ENCODE measurements at places on chromosomes 13 and 19.

GRCh38 chr19:19051478-19052213 is 12.1 kb upstream of the SLC25A42 start:
- DNase-seq, result no peak

DNA sequence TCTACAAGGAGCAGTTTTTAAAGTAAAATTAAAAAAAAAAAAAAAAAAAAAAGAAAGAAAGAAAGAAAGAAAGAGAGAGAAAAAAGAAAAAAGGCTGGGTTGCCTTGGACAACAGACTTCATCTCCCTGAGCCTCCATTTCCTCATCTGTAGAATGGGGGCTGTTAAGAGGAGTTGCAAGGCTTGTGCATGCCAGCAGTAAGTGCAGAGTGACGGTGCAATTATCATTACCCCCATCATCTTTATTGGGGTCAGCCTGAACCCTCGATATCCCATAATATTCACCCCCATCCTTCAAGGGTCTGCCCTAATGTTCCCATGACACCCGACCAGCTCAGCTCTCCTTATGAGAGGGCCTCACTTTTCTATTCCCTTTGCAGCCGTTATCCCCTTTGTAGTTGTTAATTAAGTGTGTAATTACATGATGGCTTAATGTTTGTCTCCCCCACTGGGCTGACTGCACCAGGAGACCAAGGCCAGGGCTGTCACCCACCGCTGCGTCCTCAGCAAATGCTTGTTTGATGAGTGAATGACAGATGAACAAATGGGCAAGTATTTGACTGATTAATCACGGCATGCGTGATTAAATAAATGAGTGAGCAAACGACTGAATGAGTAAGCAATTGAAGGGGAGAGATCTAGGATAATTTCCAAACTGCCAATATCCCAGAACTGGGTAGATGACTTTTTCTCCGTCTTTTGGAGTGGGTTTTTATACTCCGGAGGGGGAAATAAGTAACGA is 10.1 kb downstream of the FOSB start:
- no peak for DNase-seq

DNA sequence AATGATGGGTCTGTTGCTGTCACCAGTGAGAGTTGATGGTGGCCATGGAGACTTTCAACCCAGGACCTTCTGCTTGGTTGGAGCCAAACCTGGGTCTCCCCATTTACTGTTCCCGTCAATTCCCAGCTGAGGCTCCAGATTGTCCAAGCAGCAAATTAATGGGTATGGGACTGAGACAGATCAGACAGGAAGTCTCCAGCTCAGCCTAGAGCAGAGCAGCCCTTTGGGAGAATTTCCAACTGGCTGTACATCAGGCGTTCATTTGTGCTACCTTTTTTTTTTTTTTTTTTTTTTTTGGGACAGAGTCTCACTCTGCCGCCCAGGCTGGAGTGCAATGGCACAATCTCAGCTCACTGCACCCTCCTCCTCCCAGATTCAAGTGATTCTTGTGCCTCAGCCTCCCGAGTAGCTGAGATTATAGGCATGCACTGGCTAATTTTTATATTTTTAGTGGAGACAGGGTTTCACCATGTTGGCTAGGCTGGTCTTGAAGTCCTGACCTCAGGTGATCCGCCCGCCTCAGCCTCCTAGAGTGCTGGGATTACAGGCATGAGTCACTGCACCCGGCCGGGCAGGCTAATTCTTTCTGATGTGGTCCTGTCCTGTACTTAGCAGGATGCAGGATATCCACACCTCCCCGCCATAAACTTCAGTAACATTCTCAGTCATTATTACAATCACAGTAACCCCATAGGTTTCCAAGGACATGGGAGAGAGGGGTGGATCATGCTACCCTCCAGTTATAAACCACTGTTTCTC is 9.3 kb downstream of the MAP3K10 start:
- DNase-seq, result no peak

DNA sequence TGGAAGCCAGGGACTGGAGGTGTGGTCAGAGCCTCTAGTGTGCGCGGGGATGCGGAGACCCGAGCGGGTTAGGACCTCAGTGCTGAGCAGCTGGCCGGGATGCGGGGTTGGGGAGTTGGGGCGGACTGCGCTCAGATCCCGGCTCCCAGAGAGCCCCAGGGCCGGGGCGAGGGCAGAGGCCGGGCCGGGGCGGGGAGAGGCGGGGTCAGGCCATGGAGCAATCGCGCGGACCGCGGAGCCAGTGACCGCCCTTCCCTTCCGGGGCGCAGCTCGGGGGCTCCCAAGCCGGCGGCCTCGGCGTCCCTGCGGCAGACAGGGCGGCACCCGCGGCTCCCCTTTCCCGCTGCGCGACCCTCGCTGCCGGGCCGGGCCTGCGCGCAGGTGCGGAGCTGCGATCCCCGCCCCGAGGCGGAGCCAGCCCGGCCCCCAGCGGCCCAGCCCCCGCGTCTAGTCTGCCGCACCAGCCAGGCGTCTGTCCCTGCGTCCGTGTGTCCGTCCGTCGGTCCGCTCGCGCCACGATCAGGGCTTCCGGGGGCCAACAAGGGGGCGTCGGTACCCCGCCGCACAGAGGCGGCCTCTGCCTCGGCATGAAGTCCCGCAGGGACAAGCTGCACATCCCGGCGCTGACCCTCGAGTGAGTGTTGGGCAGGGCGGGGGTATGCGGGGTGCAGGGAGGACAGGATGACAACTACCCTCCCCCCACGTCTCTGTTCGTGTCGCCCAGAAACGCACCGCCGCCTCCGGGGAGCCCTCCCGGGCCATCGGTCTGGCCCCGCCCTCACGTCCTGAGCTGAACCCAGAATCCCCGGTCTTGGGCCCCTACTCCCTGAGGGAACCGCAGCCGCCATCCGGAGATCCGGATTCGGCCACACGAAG is 12.4 kb downstream of the MAST3 start:
- DNase-seq, result no peak

DNA sequence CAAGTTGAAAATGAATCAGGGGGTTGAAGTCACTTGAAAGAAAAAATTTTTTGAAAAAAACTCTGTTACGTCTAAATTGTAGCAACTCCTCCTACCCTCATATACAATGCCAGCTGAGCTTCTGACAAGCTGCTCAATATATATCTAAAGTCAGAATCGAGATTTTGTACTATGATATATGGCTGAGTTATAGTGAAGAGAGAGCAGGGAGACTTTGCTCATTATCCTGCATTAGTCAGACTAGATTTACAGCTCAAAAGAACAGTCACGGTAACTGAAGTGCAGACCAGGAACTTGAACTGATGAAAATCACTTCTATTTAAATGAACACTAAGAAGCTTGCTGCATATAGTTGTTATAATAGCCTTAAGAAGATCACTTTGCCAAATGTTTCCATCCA is 153.1 kb downstream of the LACC1 start:
- no peak for DNase-seq

DNA sequence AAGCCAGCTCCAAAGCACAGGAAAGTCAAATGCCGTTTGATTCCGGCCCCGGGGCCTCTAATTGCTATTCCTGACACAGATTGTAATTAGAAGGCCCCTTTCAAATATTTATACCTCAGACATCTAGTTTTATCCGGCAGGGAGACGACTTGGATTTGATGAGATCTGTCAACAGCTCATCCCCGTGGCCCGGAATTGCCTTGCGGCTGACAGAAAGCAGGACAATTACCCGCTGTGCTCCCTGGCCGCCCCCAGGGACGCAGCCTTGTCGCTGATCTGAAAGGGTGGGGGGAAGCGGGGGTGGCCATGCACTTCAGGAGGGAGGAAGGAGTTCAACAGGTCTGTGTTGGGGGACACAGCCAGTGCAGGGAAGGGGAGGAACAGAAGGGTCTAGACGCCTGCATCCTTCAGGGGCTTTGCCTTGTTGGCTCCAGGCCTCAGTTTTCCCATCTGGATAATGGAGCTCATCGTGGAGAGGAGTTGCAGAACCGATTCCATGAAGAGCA is 1.8 kb upstream of the SHD start:
- no peak for DNase-seq

DNA sequence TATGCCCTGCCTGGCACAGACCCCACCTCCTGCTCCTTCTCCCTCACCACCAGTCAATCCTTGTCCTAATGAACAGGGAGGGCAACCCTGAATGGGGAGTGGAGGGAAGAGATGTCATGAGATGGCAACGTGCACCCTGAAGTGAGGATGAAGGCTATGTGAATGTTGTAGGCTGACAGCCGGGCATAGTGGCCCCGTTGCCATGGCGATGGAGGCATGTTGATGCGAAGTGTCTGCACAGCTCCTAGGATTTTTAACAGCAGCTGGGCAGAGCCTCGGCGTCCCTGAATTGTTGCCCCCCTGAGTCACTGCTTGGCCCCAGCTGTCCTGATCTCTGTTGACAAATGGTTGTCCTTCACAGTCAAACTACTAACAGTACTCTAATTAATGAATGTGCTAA is 4.8 kb upstream of the ALOX5AP start:
- no peak for DNase-seq

DNA sequence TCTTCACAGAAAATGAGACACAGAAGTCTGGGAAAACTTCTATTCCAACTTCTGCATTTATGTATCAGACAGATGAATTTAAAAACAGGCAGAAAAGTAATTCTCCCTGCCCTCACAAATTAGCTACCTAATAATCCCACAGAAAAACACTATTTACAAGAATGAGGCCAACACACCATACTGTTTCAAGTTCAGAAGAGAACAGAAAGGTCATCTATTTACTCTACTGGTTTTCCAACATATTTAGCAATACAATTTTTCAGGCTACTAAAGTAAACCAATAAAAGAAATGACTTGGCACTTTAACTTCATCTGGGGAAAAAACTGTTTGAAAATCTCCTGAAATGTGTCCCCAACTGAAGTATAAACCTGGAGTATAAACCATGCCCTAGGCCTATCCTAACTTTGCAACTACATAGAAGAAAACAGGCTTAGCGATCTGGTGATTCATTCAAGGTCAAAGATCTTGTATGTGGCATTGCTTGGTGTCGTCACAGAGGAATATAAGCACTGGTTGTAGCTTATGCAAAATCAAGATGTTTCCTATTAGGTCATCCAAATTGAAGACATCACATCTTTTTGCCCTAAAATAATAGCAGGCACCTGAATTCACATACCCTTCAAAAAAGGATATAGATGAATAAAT is 20.1 kb upstream of the EBPL start:
- DNase-seq, result no peak

GRCh38 chr13:72316716-72317115 is 410.7 kb downstream of the MZT1 start:
- no peak for DNase-seq

GRCh38 chr19:8566855-8567254 is 10.4 kb downstream of the MYO1F start:
- no peak for DNase-seq

GRCh38 chr19:10636304-10636972 is 11.1 kb downstream of the SLC44A2 start:
- DNase-seq, result no peak

GRCh38 chr19:28403690-28404089 is 809.3 kb downstream of the UQCRFS1 start:
- DNase-seq, result peak; percentile 64

DNA sequence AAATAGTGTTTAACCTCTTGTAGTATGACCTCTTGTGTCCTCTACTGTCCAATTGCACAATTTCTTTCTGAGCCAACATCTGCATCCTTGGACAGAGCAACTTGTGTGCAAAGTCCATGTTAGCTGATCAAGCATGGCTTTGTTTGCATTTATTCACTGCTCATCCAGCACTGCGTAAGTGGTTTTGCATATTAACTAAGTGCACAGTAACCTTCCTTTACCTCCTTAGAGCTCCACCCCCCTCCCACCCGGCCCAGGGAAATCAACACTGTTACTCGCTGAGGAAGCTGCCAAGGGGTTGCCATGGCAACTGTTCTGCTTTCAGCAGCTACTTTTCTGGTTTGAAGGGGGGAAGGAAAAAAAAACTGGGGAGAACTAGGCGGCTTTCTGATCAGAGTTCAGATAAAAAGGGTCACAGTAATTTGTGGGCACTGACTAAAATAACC is 153.5 kb upstream of the KLF12 start:
- no peak for DNase-seq

DNA sequence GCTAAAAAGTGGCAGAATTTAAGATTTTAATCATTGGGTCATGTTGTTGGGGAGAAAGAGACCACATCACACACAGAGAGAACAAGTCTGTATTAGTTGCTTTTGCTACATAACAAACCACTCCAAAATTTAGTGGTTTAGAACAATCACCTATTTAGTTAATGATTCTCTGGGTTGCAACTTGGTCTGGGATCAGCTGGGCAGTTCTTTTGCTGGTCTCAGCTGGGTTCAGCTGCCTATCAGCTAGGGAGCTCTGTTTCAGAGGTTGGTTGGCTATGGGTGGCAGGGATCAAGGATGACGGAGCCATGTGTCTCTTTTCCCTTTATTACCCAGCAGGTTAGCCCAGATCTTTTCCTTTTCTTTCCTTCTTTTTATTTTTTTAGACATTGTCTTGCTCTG is 8.9 kb downstream of the PINLYP start:
- no peak for DNase-seq

GRCh38 chr13:49315036-49315565 is 67.4 kb downstream of the CDADC1 start:
- no peak for DNase-seq

- no peak for DNase-seq
Measured at GRCh38 chr13:114070098-114070799, 62.2 kb downstream of the RASA3 start.

- DNase-seq, result no peak
Measured at GRCh38 chr19:39970425-39970674, 615 bp upstream of the PSMC4 start.

DNA sequence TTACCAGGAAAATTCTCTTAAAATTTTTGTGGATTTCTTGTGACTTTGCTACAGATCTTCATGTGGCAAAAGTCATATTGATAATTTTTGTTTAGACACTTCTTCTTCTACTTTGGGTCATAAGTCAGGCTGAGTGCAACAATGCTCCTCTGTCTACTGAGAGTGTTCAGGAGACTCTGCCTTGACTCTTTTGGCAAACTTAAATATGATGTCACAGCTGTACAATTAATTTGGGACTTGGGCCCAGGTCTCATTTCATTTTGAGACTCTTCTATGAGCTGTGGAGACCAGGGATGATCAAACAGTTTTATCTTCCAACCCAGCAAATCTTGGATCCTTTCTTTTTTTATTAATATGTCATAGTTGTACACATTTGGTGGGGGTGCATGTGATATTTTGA is 19.7 kb upstream of the IPO5 start:
- DNase-seq, result no peak

GRCh38 chr13:75936791-75937190 is 300.7 kb downstream of the LMO7 start:
- DNase-seq, result no peak

- DNase-seq, result no peak
Measured at GRCh38 chr13:24226762-24227161, 66.2 kb downstream of the SPATA13 start.
